Stimulated activated CD4-positive, alpha-beta T cell treated with anti-CD3 and anti-CD28 coated beads, TNF-alpha, amount 100 ng/mL, for 24 hours (primary cell): ENCODE measurements at places on chromosomes 16 and 17.

DNA sequence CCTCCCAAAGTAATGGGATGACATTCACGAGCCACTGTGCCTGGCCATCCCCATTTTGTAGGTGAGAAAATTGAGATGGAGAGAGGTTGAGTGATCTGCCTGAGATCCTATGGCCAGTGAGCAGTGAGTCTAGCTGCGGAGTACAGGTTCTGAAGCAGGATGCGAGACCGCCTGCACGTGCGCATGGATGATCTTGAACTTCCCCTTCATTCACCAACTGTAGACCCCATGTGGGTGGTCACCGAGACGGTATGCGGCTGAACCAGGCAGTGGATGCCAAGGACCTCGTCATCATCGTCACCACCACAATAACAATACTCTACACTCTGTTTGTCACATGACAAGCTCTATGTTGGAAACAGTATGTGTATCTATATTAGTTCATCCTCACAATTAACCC, 6.2 kb upstream of the SPNS3 start:
- DNase-seq: no peak

DNA sequence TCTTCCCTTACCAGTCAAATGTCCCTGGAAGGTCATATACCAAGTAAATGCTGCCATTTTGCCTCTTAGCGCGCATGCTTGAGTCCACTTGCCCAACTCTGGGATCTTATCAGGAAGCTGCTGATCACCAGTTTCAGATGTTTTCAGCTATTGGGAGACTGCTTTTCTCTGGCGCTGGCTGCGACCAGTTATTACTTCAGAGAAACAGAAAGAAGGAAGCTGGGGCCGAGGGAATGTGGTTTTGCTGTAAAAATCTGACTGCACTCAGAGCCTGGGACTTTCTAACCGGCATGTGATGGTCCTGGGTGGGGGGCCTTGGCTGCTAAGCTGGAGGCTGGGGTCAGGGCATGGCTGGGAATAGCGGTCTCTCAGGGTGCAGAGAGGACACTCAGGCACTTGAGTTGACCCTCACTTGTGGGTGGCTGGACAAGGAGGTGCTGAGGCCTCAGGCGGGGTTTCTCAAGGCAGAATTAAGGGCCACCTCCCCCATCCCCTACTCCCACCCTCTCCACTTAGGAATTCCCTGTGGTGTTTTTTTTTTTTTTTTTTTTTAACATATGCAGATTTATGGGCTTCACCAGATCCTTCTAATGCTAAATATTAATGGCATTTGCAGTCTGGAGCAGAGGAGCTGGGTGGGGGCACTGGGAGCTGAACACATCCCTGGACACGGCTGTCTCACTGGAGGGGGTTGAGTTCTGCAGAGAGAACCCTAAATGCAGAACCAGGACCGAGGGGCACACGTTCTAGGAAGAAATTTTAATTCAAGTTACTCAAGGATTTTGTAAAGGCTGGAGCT, 145.8 kb downstream of the CYLD start:
- DNase-seq: no peak

DNA sequence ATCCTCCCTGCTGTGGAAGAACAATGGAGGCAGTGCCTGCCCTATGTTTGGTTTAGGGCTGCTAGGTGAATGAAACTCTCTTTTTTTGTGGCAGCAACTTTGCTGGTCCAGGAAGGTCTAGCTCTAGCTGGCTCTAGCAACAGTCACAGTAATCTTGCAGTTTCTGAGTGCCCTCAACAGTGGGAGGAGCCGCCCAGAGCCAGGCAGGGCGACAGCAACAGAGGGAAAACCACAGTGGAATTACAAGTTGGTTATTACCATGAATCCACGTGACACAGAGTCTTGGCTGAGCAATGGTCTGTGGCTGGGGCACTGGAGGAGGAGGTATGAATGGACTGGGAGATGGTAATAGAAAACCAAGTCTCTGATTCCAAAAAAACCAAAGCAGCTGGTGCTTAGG, 10.3 kb downstream of the HSPB9 start:
- no peak for DNase-seq

GRCh38 chr16:49617016-49617629, 238.8 kb downstream of the ZNF423 start:
- no peak for DNase-seq

GRCh38 chr17:76481071-76481655, 13.8 kb downstream of the AANAT start:
- no peak for DNase-seq

- no peak for DNase-seq
Observed at GRCh38 chr16:71460236-71460635, 1.8 kb downstream of the ZNF23 start.

- DNase-seq: no peak
Observed at GRCh38 chr16:69865701-69866100, 85.4 kb upstream of the CLEC18A start.

- DNase-seq: no peak
Observed at GRCh38 chr17:40457964-40458791, 14.9 kb downstream of the IGFBP4 start.

DNA sequence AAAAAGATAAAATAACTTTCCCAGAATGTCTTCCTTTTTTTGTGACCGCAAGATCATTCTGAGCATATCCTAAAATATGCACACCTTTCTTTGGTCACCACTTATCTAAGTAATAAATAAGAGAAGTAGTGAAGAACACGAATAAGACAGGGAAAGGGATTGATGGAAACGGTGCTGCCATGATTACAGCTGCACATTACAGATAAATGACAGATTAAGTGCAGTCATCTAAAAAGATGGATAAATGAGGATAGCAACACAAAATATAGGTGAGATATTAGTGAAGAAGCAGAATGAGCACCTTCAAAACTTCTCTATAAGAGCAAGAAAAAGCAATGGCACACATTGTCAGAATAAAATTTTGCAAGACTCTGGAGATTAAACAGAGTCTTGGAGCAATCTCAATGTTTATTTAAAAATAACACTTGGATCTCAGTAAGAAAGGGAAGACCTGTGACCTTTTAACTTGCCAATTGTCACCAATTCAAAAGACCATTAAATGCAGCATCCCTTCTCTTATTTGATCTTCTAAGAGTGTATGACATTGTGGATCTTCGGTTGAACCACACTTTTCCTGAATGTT, 567.1 kb downstream of the KCNJ2 start:
- no peak for DNase-seq
